ENCODE measurements at places on chromosomes 16 and 17.
A peak's percentile ranks its signal among the peaks of the same experiment; 100 is the strongest.

DNA sequence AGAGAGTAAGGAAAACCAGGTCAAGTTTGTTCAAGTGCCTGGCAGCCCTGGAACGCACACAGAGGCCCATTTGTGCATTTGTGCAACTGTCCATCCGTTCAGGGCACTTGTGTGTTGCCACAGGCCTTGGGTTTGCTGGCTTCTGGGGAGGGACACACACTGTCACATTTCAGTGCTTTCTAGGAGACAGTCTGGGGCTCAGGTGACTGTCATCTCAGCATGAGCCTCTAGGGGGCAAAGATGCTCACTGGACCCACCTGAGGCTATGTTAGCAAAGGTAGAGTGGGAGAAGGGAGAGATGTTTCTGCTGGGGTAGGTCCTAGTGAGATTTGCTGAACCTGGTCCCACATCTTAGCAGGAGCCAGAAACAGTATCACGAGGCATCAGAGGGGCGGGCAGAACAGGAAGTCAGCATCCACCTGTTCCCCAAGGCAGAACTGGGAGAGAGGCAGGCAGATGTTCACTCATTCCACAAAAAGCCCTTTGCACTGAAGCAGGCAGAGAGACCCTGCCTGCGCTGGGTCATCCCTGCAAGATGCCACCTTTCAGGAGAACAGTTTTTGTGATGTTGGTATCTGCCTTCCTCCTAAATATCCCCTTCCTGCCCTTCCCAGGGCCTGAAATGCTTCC lies 48.5 kb downstream of the RAI1 start:
- peak; percentile 17 for DNase-seq

DNA sequence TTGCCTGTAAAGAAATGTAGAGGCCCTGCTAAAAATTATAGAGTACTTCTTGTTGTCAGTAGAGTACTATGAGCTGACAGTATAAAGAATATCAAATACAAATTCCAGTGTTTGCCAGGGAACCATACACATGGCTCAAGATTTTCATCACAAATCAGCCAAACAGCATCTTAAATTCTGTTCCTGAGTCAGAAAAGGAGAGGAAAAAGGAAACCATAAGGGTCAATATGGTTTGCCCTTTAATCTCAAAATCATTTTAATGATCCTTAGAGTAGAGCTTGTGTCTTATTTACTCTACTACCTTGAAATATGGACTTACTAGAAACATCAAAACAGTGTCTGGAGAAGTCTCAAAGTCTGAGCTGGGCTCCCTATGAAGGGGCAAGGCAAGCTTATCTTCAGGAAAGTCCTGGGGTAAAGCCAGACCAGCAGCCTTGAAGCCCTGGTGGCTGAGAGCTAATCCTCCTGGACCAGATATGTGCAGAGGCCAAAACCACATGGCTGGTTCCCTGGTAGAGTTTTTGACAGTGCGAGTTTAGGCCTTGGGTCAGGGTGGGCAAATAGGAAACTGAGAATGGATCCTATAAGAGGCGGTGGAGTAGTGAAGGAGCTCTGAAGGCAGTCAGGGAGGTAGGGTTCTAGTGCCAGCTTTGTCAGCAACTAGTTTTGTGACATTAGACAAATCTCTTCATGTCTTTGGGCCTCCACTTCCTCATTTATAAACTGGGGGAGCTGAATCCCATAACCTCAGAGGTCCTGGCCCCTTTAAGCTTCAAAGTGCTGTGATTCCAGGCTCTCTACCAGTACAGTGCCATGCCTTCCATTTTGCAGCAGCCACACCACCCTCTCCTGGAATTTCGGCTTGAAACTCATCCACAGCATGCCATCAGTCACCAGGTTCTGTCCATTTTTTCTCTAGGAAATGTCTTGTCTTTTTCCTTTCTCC lies 38.9 kb downstream of the MRTFB start:
- DNase-seq, result no peak

- no peak for DNase-seq
Measured at GRCh38 chr16:4180511-4180910, 61.4 kb downstream of the SRL start.

- DNase-seq, result no peak
Measured at GRCh38 chr17:50563092-50563511, 2.6 kb downstream of the CACNA1G start.

DNA sequence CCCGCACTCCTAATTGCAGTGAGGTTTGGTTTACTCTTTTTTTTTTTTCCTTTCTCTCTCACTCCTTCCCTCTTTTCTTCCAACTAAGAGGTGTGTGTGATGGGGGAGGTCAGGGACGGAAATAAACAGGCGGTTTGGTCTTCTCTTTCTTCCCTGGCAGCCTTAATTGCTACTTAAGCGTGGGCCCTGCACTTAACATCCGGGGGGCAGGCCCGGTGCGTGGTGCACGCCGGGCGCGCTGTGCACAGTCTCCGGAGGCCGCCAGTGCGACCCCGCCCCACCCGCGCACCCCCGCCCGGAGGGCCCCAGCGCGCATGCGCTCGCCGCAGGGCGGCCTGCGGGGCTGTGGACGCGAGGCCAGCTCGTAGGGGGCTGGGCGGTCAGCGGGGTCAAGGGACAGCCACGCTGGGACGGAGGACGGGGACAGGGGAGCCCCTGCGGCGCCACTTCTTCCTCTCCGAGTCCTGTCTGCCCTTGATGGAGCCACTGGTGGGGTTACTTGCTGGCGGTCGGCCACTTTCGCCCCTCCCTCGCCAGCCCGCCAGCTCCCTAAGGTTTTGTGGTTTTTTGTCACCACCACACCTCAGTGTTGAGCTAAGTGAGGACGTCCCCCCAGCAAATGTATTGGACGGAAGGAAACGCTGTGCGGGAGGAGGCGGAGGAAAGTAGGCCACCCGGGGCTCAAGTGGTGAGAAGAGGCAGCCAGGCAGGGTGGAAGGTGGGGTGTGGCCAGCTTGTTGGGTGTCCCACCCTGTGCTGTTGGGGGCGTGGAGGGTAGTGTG lies 120.9 kb downstream of the MRM1 start:
- DNase-seq, result peak; percentile 61

DNA sequence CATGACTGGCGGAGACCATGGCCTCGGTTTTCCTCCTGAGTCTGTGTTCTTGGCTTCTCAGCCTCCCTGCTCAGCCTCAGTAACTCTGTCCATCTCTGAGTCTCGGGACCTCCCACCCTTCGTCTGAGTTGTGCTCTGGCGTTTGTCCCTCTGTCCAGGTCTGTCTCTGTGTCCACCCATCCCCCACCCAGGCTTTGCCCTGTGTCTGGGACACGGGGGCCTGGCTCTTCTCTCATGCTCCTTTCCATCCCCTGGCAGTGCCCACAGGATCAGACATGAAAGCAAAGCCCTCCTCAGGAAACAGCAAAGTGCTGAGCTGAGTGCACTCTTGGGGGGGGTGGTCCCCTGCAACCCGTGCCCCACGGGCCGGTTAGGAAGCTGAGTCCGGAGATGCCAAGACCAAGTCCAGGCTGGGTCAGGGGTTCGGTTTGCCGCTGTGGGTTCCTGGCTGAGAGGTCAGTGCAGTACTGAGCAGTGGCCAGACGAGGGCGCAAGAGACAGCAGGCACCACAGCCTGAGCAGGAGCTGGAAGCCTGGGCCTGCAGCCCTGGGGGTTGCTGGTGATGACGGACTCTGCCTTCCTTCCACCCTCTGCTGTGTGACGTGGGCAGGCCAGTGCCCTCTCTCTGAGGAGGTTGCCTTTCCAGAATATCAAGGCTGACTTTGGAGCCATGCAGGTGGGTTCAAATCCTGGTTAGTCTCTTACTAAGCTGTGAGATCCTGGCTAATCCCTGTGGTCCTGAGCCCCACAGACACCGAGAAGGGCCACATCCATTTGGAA lies 2.5 kb downstream of the P2RX1 start:
- peak; percentile 78 for DNase-seq

- DNase-seq, result no peak
Measured at GRCh38 chr17:49755663-49756283, 8.2 kb downstream of the FAM117A start.

DNA sequence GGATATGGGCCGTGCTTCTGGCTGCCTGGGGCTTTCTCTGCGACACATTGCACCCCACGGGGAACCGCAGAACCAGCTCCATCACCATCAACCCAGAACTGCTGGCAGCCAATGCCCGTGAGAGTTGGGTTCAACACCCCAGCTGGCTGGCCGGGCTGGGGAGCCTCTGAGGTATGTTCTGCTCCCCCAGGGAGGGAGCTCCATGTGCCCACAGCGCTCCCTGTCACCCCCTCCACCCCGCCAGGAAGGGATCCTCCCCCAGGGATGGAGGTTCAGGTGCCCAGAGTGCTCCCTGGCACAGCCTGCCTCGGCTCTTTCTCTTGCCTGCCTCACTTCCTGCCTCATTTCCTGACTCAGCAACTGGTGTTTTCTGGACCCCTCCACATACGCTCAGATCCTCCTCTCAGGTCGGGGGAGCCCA lies 24.2 kb upstream of the MPRIP start:
- DNase-seq, result no peak

DNA sequence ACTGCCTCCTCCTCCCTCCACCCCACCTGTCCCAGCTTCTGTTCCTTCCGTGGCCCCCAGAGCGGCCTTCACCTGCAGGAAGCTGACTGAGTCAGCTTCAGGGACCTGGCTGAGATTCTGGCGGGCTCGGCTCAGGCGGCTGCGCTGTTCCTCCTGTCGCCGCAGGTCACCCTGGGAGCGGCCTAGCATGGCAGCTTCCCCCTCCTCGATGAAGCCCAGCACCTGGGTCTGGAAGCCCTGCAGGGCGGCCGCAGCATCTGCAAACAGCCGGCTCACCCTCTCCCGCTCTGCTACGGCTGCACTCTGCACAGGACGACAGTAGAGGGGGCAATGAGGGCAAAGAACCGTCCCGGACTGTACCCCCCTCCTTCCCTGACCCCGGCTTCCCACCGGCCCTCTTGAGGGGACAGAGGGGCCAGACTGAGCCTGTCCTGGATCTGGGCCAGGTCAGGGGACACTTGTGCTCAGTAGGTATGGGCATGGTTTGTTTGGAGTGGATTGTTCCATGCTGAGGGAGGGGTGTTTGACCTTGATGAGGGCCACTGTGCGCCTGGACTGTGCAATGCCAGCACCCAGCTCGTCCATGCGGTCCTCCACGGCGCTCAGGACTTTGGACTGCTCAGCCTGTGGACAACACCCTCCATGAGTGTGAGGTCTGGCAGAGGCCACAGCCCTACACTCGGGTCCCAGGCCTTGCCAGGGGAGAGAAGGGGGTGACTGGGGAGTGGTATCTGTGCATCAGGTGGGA lies 2.0 kb downstream of the TRIM47 start:
- peak; percentile 74 for DNase-seq

DNA sequence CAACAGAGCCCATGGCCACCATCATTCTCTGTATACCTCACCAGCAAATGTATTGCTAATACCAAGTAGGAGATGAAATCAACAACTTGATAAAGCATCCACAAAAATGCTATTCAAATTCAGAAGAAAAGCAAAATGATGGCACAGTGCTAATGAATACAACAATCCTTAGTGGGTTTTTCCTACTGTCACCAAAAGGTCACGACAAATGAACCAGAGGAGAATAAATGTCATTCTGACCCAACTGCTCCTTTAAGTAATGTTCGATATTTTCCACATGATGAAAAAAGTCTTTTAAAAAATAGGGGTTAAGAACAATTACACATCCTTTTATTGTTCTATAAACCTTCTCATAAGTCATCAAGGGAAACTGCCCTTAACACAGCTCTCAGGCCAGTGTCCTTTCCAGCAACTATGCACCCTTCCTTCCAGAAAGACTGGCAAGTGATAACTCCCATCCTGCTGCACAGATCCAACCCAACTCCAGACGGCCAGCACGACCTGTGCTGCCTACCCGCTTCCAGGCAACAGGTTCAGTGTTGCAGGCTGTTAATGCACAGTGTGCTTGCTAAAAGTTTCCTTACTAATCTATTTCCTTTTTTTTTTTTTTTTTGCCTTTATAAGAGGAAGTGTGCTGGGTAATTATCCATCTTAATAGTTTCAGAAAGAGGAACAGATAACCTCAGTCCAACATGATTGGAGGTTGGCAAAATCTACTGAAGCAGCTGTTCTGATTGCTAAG lies 15.4 kb downstream of the FBXO31 start:
- DNase-seq, result no peak

GRCh38 chr16:57257455-57258070 lies 12.5 kb downstream of the ARL2BP start:
- DNase-seq, result no peak

GRCh38 chr17:43395165-43395564 lies 3.6 kb upstream of the ARL4D start:
- DNase-seq, result no peak

DNA sequence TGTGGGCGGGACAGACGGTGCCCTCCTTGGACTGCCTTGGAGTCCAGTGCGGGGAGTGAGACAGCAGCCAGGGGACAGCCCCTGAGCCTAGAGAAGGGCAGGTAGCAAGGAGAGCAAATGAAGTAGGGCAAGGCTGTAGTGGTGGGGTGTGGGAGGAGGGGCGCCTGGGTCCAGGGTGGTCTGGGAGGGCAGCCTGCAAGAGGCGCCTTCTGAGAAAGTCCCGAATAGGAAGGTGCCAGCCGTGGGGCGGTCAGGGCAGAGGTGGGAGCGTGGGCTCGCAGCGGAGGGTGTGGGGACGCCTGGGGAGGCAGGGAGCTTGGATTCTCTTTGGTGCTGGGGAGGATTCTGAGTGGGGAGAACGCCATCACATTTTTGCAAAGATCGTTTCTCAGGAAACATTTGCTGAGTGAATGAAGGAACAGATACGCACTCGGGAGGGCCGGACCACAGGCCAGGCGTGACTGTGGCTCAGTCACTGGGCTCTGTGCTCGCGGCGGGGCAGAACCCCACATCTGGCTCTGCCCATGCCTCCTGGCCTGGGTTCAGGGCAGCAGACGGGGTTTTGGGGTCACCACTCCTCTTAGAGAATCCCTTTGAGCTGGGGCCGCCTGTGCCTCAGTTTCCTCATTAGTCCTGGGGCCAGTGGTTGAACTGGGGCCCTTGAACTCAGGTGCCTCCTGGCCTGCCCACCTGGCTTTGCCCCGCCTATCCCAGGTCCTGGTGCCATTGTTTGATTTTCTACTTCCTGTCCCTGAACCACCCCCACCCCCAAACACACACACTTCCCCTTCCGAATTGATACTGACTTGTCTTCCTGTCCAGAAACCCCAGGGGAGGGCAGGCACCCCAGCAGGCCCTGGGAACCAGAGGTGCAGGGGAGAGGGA lies 4.2 kb downstream of the SNN start:
- DNase-seq, result no peak

- DNase-seq, result no peak
Measured at GRCh38 chr17:78343187-78343542, 16.7 kb downstream of the SOCS3 start.

DNA sequence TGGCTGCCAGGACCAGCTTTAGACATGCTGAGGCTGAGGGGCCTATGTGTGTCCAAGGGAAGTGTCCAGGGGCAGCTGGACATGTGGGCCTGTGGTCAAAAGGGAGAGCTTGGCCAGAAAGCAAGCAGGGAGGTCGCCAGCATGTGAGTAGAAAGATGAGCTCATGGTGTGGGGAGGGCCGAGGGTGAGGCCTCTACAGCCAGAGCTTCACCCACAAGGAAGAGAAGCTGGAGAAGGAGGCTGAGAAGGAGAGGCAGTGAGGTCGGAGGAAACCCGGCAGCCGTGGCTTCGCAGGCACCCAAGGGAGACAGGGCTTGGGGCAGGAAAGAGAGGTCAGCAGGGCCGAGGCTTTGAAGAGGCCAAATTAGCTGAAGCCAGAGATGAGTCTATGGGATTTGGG lies 4.0 kb upstream of the HSD11B2 start:
- DNase-seq, result no peak
